ENCODE measurements at places on chromosomes 6 and 20.

- no peak for DNase-seq
Observed at GRCh38 chr6:49097116-49097515, 365.9 kb downstream of the MMUT start.

- DNase-seq = no peak
Observed at GRCh38 chr6:106053484-106054205, 32.5 kb upstream of the PRDM1 start.

- DNase-seq = no peak
Observed at GRCh38 chr6:108080010-108080780, 5.7 kb upstream of the OSTM1 start.

DNA sequence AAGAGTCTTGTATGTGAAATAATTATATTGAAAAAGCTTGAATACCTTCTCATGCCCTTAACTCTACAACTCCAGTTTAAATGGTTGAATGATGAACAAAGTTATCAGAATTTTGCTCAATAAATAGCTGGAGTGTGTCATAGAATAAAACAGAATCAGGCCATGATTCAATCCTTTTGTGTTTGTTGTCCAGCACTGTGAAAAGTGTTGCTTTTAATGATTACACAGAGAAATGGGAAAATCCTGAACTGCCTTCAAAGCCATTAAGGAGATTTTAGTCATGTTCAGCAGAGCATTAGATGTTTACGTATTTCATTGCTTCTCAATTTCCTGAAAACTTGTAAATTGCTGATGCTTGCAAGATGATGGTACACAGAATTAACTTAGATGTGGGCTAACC lies 262.9 kb upstream of the BTBD3 start:
- DNase-seq = no peak

GRCh38 chr20:20079102-20079784 lies 26.9 kb downstream of the CFAP61 start:
- no peak for DNase-seq

- DNase-seq = peak; percentile 16
Observed at GRCh38 chr20:5000263-5001173, 792 bp downstream of the SLC23A2 start.

Data from nucleus accumbens (tissue), 56 donors.